ENCODE measurements at places on chromosomes 2 and 18.

GRCh38 chr2:86048888-86049287 is 56.8 kb downstream of the POLR1A start:
- DNase-seq = peak; percentile 11
- H3K4me3 ChIP-seq = no peak overlapping the region
- peaks cover 58% of the 10 kb centered on the region for H3K36me3 ChIP-seq

DNA sequence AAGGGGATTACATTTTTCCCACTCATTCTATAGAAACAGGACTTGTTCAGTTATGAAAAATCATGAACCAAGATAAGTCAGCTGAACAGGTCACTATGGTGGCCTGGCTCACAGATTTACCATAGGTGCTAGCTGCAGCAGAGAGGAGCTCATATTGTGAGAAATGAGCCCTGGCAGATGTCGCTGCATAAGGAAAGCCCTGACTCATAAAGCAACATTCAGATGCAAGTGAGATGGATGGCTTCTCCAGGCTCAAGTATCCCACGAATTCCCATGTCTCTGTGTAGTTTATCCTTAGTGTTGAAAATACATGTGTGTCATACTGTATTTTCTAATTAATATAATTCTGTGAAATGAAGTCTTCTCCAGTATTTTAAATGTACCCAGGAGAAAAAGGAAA is 115.0 kb upstream of the LHCGR start:
- no peak overlapping the region for H3K4me3 ChIP-seq
- no peaks in the 10 kb centered on the region for H3K4me1 ChIP-seq
- no peak overlapping the region for H3K27ac ChIP-seq
- H3K27me3 ChIP-seq = no peaks in the 10 kb centered on the region

GRCh38 chr2:146931109-146931508 is 913.7 kb upstream of the ACVR2A start:
- H3K4me3 ChIP-seq = no peak overlapping the region
- no peaks in the 10 kb centered on the region for H3K4me1 ChIP-seq
- no peaks in the 10 kb centered on the region for H3K36me3 ChIP-seq
- H3K27ac ChIP-seq = no peak overlapping the region

- no peak for DNase-seq
- no peaks in the 10 kb centered on the region for H3K27me3 ChIP-seq
- no peaks in the 10 kb centered on the region for H3K36me3 ChIP-seq
- H3K4me3 ChIP-seq = no peak overlapping the region
- no peaks in the 10 kb centered on the region for H3K4me1 ChIP-seq
- H3K27ac ChIP-seq = no peak overlapping the region
Measured at GRCh38 chr2:150911766-150912280, 349.8 kb downstream of the RBM43 start.

DNA sequence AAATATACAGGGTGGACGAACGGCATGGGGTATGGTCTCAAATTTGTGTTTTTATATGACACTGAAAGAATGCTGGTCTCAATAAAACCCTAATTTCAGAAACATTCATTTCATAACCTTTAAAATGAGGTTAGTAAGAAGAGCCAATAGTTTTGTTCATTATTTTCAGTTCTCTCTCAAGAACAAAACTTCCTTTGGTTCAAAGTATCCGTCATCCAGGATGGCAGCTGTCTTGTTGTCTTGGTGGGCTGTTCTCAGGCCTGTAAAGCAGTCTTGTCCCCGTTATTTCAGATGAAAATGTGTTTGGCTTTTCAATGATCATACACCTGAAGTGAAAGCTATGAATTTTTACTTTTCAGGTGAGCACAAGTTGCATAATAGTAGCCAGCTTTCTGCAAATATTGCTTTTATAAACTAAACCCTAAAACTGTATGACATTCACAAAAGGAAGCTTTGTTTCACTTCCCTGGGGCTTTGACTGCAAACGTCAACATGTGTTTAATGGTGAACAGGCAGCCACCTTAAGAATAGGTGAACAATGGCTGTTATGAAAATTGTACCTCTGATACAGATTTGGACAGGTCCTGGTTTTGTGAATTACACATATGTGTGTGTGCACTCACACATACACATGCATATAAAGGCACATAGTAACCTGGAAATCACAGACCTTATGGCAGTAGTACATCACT is 2.6 kb downstream of the IL18RAP start:
- DNase-seq = no peak
- H3K27me3 ChIP-seq = peaks cover 13% of the 10 kb centered on the region
- H3K27ac ChIP-seq = no peak overlapping the region
- peaks cover 63% of the 10 kb centered on the region for H3K36me3 ChIP-seq

GRCh38 chr2:68828887-68829708 is 42.1 kb downstream of the BMP10 start:
- peak overlapping the region; percentile 61 for H3K4me3 ChIP-seq
- H3K27me3 ChIP-seq = no peaks in the 10 kb centered on the region
- H3K27ac ChIP-seq = peak overlapping the region; percentile 93
- peaks cover 52% of the 10 kb centered on the region for H3K36me3 ChIP-seq
- H3K4me1 ChIP-seq = peaks cover 69% of the 10 kb centered on the region

DNA sequence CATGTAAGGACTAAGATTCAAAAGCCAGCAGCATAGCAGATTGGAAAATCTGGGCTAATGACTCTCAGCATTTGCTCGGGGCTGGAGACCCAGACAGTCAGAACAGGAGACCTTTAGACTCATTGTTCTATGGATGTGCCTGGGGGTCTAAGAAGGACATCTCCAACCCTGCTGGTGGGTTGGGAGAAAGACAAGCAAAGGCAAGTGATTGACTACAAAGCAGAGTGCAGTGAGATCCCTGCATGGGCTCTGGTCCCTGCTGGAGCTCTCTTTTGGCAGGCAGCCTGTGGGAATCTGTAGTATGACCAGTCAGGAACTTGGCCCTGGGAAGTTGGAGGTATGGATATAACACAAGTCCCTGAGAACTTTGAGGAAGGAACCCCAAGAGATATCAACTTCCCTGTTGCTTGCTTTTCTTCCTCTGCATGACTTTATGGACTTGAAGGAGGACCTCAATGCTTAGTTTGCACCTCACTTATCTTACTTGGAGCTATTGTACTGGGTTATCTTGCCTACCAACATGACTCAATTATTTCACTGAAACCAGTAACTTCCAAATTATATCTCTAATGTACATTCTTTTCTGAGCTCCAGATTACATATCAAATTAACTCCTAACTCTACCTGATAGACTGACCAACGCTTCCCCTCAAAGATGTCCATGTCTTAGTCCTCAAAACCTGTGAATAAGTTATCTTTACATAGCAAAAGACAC is 236.0 kb downstream of the CYRIA start:
- no peak overlapping the region for H3K27ac ChIP-seq
- H3K36me3 ChIP-seq = no peaks in the 10 kb centered on the region
- H3K4me1 ChIP-seq = no peaks in the 10 kb centered on the region
- H3K27me3 ChIP-seq = no peaks in the 10 kb centered on the region

DNA sequence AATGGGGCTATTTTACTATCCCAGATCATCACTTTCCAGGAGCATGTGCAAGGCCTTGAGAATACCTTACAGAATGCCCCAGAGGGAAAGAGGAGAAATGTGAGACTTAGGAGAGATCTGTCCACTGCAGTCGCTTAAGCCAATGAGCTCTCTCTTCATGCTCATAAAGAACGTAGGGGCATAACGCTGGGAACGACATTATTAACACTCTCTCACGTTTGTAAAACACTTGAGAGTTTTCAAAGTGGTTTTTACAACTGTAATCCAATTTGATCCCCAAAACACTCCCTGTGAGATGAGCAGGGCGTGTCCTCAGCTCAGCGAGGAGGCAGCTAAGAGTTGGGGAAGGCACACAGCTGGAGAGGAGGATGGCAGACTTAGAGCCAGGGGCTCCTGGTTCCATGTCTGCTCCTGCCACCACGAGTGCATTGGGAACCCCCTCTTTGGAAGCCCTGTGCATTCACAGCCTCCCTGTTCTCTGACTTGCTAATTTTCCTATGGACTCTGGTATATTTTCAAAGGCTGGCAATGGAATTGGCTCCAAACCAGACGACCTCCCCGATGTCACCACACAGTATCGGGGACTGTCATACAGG is 97.4 kb downstream of the PLB1 start:
- peaks cover 8% of the 10 kb centered on the region for H3K36me3 ChIP-seq
- H3K4me1 ChIP-seq = peaks cover 27% of the 10 kb centered on the region
- H3K4me3 ChIP-seq = no peak overlapping the region
- no peaks in the 10 kb centered on the region for H3K27me3 ChIP-seq
- no peak for DNase-seq

- no peaks in the 10 kb centered on the region for H3K36me3 ChIP-seq
- DNase-seq = no peak
- H3K27ac ChIP-seq = no peak overlapping the region
- H3K4me1 ChIP-seq = no peaks in the 10 kb centered on the region
Measured at GRCh38 chr2:142176941-142177340, 46.1 kb upstream of the LRP1B start.

- H3K36me3 ChIP-seq = no peaks in the 10 kb centered on the region
- DNase-seq = no peak
- H3K27me3 ChIP-seq = peaks cover 48% of the 10 kb centered on the region
- no peak overlapping the region for H3K4me3 ChIP-seq
Measured at GRCh38 chr18:74453642-74454198, 3.4 kb downstream of the DIPK1C start.

DNA sequence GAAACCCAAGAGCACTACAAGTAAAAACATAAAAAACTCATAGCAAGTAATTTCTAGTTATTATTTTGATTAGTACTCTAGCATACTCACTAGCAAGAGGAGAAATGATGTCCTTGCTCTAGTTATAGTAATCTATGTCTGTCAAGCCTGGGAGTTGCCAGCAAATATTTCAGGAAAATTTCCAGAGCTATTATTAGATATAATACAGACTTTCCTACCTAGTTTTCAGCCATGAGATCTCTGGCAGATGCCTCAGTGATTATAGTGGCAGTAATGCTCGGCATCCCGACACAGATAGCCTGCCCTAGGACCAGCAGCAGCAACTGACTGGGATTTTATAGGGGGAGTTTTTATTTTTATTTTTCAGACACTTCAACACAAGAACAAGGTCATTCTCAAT is 224.4 kb downstream of the ZNF385B start:
- no peaks in the 10 kb centered on the region for H3K27me3 ChIP-seq
- no peak for DNase-seq
- H3K4me1 ChIP-seq = no peaks in the 10 kb centered on the region
- H3K4me3 ChIP-seq = no peak overlapping the region
